ENCODE measurements at places on chromosomes 3 and 15. TPM values are rescaled to one million over a fixed set of nuclear protein-coding genes. Genes with fewer than 3 reads are reported as not detected.

DNA sequence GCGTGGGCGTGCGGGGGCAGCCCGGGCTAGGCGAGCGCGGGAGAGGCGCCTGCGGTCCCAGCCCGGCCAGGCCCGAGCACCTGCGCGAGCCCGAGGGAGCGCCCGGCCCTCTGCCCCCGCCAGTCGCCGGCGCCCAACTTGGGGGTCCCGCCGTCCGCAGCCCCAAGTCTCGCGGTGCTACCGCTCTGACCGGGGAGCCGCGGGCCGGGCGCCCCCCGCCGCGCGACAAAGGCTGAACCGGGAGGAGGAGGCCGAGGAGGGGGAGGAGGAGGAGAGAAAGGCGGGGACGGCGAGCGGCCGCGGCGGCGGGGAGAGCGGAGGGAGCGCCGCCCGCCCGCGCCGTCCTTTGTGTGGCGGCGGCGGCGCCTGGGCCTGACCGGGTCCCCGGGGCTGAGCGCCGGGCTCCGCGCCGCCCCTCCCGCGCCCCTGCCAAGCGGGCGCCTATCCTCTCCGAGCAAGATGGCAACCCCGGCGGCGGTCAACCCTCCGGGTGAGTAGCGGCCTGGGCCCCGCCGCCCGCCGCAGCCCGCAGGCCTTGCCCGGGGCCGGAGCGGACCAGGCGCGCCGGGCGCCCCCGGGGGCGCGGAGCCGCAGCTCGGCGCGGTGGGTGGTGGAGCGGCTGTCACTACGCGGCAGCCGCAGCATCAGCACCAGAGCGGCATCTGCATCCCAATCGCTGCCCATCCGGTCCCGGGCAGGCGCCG lies at the start of gene ARNT2:
Gene ARNT2, plus strand, starts transcription at position 326 of the 704 bp plus-strand sequence. Its CDS starts 134 bp downstream, at position 460.
- DNase-seq = no peak

DNA sequence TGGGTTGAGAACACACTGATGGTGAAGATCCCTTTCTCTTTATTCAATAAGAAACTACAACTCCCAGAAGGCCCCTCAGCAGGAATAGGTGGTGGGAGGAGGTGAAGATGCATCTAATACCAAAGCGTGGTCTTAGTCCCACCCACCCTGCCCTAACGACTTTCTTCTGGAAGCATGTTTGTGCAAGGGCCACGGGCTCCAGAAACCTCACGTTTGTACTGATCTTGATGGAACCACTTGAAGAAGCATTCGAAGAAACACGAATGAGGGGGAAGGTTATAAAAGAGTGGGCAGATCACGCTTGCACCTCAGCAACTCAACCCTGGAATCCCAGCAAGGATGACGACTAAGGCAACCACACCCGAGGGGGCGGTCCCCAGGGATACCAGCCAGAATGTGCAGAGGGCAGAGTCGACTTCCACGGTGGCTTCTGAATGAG lies 10.6 kb upstream of the SLC25A36 start:
- DNase-seq = no peak

GRCh38 chr15:35436422-35436821 lies 109.5 kb downstream of the DPH6 start:
- DNase-seq = no peak

GRCh38 chr15:45829336-45830153 lies 194.7 kb downstream of the SQOR start:
- no peak for DNase-seq

GRCh38 chr3:185825639-185826481 lies 1.0 kb upstream of the IGF2BP2 start:
- DNase-seq = no peak

GRCh38 chr15:32967521-32967920 lies 227.0 kb downstream of the FMN1 start:
- DNase-seq = no peak

- no peak for DNase-seq
Observed at GRCh38 chr3:124444896-124445295, 285.4 kb upstream of the UMPS start.

GRCh38 chr3:78757731-78758130 lies 1010.1 kb downstream of the ROBO1 start:
- DNase-seq = no peak

DNA sequence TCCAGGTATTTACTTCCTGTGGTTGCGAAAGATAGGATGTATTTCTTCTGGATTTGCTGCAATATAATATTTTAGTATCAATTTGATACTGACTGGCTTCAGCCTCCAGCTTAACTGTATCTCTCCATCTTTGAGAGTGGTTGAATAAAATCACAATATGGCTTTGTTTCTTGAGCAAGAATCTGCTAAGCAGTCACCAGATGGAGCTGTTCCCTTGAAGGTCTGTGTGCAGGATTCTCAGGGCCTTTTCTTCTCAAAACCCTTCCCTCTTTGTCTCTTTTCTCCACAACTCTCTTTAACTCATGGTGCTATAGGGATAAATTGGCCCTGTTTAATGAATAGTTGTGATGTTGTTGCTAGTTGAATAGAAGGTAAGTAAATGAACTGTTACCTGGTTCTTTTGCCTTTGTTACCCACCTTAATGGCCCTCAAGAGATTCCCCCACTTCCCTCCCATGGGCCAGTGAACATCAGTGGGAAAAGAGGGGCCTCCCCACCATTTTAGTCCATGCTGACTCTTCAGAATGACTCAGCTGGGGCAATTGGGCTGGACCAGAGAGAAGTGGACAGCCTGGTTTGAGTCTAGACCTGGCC lies 34.8 kb upstream of the RAB6B start:
- peak; percentile 57 for DNase-seq

- no peak for DNase-seq
Observed at GRCh38 chr3:116165135-116165534, 280.2 kb downstream of the LSAMP start.

GRCh38 chr3:13135251-13135810 lies 62.1 kb upstream of the IQSEC1 start:
- DNase-seq = no peak

DNA sequence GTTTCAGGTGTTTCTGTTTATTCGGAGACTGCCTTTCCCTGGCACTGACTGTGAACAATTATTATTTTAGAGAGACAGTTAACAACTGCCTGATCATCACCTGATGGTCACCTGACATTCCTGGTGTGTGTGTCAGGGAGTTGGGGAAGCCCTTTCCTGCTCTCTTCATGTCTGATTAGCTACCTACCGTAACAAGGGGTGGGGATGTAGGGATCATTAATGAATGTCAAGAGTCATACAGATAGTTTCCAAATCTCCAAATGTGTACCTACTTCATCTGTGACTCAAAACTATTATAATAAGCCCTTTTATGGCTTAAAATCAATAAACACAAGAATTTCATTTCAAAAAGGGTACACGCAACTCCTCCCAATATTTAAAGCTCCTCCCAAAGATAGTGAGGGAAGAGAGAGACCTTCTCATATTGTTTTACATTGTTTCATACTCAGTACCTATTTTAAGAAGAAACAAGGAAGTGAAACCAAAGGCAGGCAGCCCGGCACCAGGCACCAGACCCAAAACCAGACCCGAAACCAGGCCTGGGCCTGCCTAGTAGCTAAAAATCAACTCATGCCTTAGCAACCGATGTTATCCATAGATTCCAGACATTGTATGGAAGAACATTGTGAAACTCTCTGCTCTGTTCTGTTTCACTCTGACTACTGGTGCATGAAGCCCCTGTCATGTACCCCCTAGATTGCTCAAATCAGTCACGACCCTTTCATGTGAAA lies 844.9 kb upstream of the ALCAM start:
- DNase-seq = no peak

GRCh38 chr3:101202640-101203039 lies 117.7 kb downstream of the IMPG2 start:
- no peak for DNase-seq

DNA sequence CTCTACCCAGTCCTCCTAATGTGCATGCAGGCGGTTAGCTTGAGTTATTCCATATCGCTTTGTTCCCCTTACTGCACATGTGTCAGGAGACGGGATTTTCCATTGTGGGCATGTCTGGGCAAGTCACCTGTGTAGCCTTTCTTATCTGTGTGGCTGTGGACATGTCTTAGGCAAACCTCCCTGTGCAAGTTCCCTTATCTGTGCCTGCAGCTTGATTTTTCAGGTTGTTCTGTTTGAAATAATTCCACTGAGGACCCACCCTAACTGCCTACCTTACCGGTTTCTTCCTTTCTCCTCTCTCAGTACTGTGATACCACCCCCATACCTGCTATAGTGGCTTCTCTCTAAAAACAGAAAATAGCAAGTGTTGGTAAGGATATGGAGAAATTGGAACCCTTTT lies 113.6 kb downstream of the NEO1 start:
- DNase-seq = no peak

- DNase-seq = no peak
Observed at GRCh38 chr15:66570842-66571478, 5.2 kb upstream of the LCTL start.

- DNase-seq = peak; percentile 65
Observed at GRCh38 chr3:130906374-130906995, 12.6 kb downstream of the ATP2C1 start.

GRCh38 chr3:4665197-4665596 lies 172.0 kb downstream of the ITPR1 start:
- no peak for DNase-seq

DNA sequence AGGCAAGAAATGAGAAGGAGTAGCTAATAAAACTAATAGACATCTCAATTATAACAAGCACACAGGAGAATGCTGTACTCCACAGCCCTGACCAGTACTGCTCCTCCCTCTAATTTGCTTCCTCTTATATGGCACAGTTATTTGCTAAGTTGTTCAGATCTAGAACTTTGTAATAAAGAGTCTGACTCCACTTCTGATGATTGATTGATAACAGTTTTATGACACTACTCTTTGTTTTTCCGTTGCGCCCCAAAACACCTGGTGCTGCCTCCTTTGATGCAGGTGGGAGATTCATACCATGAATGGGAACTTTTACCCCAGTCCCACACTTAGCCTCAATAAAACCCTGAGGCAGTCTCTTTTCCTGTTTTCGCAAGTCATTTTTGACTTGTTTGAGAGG lies 777.7 kb downstream of the GBE1 start:
- no peak for DNase-seq

GRCh38 chr3:171230865-171231264 lies 204.3 kb upstream of the SLC2A2 start:
- no peak for DNase-seq

- no peak for DNase-seq
Observed at GRCh38 chr3:53885239-53885638, 3.3 kb upstream of the ACTR8 start.

GRCh38 chr15:64426845-64427465 lies 33.4 kb upstream of the ZNF609 start:
- peak; percentile 16 for DNase-seq

DNA sequence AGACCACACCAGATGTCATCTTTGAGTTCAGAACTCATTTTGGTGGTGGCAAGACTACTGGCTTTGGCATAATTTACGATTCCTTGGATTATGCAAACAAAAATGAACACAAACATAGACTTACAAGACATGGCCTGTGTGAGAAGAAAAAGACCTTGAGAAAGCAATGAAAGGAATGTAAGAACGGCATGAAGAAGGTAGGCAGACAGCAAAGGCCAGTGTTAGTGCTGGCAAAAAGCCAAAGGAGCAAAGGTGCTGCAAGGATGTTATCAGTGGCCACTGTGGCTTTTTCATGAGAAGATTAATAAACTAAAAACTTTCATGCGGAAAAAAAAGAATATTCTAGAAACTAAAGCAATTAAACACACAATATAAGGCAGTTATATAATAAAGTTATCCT lies 21.9 kb downstream of the AAGAB start:
- DNase-seq = no peak

DNA sequence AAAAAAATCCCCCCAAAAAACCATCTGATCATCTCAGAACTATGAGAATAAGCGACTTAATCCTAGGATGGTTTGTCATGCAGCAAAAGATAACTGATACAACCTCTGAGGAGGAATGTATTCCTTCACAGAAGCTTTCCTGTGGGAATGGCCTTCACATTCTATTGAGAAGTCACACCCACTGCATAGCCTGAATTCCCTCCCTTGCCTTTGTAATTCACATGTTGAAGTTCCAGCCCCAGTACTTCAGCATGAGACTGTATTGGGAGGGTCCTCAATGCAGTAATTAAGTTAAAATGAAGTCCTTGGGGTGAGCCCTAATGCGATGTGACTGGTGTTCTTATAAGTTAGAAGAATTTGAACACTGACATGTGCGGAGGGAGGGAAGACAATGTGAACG lies 395.2 kb downstream of the TUSC7 start:
- DNase-seq = peak; percentile 32

GRCh38 chr15:91801836-91802534 lies 51.5 kb upstream of the SLCO3A1 start:
- no peak for DNase-seq

DNA sequence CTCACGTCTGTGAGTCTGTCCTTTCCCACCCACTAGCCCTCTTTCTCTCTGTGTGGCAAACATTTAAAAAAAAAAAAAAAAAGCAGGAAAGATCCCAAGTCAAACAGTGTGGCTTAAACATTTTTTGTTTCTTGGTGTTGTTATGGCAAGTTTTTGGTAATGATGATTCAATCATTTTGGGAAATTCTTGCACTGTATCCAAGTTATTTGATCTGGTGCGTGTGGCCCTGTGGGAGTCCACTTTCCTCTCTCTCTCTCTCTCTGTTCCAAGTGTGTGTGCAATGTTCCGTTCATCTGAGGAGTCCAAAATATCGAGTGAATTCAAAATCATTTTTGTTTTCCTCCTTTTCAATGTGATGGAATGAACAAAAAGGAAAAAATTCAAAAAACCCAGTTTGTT lies 97.7 kb downstream of the GAP43 start:
- no peak for DNase-seq

DNA sequence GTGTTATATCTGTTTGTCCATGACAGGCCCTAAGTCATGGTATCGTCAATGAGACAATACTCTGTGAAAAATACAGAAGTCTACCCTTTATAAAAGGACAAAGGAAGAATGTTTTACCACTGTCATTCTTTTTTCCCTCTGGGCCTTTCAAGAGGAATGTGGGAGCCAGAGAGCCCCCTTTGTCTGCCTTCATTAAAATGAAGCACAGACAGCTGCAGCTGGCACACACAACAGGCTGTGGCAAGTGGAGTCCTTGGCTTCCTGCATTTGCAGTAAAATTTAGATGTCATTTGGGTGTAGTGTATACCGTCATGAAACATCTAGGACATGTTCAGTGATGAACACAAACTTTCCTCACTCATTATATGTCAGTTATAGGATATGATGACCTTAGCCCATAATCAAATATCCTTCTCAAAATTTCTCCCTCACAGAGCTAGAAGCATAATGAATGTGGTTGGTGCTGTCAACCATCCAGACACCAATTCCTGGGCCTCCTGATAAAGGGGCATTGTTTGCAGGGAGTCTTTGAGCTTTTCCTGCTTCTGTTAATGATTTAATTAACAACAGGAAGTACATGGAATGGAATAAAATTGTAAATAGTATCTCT lies 76.4 kb downstream of the DHX36 start:
- no peak for DNase-seq

The LMAN1L gene
- 0.32 TPM for total RNA-seq

The JMJD7 gene
- total RNA-seq = 7.6 TPM

The KLHL6 gene
- total RNA-seq = 0.11 TPM

The GPR149 gene
- total RNA-seq = not detected

The PRR20G gene
- total RNA-seq = not detected

The ARGFX gene
- total RNA-seq = not detected

The CPNE9 gene
- total RNA-seq = 0.20 TPM

The FOXL2NB gene
- total RNA-seq = 5.2 TPM

The PLAAT1 gene
- total RNA-seq = 3.9 TPM

The SI gene
- not detected for total RNA-seq

The ITIH1 gene
- total RNA-seq = not detected

The IL17RE gene
- total RNA-seq = 3.7 TPM

The CTXND1 gene
- not detected for total RNA-seq

The FAM227B gene
- 5.7 TPM for total RNA-seq
